ENCODE measurements at places on chromosomes 11 and 22.

- DNase-seq: no peak
Measured at GRCh38 chr11:14981507-14981906, 9.4 kb upstream of the CALCA start.

GRCh38 chr11:123800036-123800435, 6.1 kb downstream of the OR6M1 start:
- DNase-seq: no peak

DNA sequence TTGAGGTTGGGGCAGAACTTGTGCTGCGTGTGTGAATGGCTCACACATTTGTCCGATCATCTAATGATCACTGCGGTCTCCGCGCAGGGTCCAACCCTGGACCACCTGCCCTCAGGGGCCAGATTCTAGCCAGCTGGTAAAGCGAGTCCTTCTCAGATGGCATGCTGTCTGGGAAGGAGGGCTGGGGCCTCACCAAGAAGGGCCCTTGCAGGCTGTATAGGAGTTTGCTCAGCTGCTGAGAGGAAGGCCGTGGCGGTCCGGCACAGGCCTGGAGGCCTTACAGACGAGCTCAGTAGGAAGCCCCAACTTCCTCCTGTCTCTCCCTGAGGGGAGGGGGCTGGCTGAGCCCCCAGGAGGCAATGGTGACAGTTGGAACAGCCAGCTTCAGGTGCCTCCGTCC, 13.7 kb downstream of the PHLDA2 start:
- DNase-seq: no peak

DNA sequence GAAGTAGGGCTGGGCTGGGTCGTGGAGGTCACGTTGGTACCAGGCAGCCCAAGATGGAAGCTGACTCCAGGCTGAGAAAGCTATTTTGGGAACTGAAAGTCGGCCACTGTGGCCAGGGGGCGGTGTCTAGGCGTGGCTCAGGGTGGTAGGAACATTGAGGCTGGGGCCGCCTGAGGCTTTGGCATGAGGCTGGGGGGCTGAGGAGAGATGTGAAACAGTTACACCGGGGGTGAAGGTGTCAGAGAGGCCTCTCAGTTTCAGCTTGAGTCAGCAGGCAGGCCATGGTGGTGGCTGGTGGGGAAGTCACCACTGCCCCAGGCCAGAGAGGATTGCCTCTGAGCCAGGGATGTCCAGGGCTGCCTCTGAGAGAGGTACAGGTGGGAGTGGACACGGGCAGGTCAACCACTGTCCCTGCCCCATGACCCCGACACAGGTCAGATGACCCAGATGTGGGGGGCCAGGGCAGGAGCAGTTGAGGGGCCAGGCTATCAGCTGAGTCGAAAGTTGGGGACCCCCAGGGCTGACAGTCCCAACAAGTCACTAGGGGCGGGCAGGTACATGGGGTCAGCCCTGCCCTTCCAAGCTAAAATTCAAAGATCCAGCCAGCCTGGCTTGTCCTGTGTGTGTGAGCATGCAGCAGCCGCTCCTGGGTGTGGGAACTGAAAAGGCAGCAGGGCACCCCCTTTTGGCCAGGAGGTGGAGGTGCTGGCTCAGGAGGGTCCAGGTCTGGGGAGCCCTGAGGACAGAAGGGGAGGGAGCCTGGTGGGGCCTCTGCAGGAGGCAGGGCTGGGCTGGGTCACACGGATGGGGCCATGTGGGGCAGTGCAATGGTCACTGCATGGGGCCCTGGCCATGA, 7.2 kb downstream of the KCNK7 start:
- no peak for DNase-seq

DNA sequence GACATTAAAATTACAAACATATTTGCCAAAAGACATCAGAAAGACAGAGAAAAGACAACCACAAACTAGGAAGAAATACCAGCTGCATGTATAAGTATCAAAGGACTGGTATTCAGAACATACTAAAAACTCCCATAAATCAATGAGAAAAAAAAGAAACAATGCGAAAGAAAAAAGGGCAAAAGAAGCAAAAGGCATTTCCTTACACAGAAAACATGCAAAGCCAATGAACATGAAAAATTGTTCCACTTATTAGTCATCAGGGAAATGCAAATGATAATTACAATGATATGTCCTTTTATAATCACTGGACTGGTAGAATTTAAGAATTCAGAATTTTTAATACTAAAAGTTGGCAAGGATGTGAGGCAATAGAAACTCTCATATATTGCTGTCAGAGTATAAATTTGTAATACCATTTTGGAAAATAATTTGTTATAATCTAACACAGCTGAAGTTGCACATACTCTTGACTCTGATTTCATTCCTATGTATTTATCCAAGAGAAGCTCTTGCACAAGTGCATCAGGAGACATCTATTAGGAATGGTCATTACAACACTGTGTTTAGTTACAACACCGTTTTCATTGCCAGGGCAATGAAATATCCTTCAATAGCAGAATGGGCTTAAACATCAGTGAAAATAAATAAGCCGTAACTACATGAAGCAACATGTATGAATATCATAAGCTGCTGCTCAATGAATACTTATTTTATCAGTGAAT, 279.7 kb downstream of the SWAP70 start:
- DNase-seq: no peak

- DNase-seq: no peak
Measured at GRCh38 chr22:23789121-23789520, 2.4 kb downstream of the SMARCB1 start.

DNA sequence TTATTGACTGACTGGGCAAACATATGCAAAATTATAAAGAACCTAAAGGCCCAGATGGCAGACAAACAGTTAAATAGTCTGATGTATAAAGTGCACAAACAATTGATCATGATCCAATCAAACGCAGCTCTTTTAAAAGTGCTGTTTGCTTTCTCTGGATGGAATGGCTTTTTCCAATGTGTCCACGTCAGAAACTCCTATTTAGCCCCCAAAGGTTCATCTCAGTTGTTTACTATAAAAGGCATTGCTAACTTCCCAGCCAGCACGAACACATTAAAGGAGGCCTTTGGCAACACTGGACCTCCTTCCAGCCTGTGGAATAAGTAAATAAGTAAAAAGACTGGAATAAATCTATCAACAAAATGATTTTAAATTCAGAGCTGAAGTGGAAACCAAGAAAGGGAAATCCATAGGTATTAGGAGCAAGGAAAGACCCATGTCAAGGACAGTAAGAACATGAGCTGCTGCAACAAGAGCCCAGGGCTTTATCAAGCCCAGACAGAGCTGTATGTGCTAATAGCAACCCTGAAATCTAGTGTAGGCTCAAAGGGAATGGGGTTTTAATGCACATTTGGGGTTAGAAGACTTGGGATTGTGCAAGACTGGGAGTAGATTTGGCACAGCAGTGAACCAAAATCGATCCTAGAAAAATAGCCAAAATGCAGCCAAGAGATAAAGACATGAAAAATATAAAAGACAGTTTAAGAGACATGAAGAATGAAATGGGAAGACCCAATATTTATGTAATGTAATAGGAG, 105.4 kb downstream of the EFCAB6 start:
- no peak for DNase-seq

GRCh38 chr22:35930933-35931332, 97.7 kb downstream of the RBFOX2 start:
- DNase-seq: no peak

DNA sequence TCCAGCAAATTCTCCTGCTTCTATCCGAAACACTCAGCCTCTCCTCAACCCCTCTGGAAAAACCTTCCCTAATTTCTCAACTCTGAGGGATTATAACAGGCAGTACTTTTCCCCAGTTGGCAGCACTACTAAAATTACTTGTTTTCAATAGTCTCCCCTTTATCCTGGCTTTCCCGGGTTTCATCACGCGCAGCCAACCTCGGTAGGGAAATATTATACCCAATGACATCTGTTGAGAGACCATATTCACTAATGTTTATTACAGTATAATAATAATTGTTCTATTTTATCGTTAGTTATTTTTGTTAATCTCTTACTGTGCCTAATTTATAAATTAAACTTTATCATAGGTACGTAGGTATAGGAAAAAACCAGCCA, 330 bp upstream of the POLD3 start:
- no peak for DNase-seq

GRCh38 chr11:17379383-17380180, 8.9 kb downstream of the KCNJ11 start:
- DNase-seq: no peak

DNA sequence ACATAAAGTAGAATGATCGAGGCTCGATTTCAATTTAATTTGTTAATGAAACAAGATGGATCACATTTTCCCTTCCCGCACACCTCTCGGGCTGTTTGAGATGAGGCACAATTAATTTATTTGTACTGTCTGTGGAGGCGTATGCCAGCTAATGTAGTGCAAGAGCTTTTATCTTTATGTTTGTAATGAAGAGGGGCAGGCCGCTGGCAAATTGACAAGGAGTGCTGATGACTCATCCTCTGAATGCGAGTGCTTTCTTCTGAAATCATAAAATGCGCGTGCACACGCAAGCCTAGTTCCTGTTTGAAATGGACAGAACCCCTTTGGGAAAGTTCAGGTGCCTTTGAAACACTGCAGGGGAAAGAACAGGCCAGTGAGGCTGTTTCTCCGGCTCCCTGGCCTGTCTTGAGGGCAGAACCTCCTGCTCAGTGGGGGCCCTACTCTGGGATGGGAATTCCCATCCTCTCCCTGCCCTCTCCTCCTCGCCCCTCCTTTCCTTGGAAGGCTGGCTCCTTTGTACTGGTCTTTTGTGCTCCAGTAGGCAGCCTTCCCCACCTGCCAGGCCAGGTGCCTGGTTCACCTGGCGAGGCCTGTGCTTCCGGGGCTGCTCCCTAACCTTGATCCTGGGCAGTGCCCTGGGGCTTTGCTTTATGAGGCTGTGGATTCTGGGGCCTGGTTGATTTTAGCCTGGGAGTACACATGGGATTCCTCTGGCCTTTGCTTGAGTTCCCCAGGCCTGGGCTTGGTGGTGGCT, 50.3 kb downstream of the TEAD1 start:
- DNase-seq: no peak

DNA sequence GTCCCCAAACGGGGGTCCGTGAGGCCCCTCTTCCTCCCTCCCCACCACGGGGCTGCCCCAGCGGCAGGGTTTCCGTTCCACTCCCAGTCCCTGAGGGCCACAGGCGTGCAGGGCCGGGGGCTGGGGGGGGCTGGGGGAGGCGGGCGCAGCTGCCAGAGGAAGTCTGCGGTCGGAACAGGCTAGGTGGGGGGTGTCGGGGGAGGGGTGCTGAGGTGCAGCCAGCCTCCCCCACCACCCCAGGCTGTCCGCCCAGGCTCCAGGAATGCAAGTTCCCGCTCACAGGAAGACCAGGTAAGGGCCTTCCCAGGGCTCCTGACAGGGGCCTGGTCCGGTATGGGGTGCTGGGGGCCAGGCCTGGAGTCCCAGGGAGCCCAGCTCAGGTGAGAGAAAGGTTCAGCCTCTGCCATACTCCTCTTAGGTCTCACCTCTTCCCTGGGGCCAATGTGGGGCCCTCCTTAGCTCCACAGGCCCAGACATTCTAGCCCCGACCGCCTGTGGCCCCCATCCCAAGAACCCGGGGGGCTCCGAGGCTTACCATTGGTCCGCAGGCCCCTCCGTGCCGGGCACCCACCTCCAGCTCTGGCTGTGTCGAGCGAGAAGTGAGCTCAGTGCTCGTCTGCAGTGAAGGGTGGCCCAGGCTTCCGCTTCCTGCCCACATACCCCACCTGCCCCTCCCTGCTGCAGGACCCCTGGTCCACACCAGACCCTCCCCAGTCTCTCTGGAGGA, at the start of gene PTPRCAP:
PTPRCAP (minus strand) TSS at position 601 of the 727 bp plus-strand sequence; CDS start at position 538, 63 bp downstream.
- DNase-seq: no peak

DNA sequence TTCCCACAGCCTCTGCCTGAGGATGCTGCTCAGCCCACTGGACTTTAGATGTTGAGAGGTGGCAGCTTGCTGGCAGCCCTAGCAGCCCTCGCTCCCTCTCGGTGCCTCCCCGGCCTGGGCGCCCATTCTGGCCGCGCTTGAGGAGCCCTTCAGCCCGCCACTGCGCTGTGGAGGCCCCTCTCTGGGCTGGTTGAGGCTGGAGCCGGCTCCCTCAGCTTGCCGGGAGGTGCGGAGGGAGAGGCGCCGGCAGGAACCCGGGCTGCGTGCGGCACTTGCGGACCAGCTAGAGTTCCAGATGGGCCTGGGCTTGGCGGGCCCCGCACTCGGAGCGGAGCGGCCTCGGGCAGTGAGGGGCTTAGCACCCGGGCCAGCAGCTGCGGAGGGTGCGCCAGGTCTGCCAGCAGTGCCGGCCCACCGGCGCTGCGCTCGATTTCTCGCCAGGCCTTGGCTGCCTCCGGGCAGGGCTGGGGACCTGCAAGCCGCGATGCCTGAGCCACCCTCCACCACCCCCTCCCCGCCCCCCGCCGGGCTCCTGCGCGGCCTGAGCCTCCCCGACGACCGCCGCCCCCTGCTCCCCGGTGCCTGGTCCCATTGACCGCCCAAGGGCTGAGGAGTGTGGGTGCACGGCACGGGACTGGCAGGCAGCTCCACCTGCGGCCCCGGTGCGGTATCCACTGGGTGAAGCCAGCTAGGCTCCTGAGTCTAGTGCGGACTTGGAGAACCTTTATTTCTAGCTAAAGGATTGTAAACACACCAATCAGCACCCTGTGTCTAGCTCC, 446.2 kb downstream of the INSC start:
- DNase-seq: no peak

DNA sequence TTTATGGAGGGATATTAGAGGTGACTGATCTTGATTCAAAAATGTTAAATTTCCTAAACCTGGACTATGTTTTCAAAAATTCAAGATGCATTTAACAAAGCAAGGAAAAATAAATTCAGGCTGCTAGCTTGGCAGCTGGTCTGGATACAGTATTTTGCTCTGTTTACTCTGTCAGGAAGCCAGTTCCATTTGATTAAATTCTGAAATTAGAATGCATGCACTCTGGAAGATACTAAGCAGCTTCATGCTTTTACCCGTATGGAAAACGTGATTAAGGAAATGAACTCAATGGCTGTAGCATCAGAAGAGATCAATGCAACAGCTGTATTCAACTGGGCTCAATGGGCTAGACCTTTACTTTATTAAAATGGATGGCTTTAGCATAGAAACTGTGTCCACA, 14.2 kb downstream of the C11orf71 start:
- DNase-seq: no peak

- DNase-seq: no peak
Measured at GRCh38 chr11:16242806-16243205, 113.5 kb downstream of the SOX6 start.

GRCh38 chr11:18091731-18092130, 14.2 kb downstream of the SAAL1 start:
- DNase-seq: no peak

DNA sequence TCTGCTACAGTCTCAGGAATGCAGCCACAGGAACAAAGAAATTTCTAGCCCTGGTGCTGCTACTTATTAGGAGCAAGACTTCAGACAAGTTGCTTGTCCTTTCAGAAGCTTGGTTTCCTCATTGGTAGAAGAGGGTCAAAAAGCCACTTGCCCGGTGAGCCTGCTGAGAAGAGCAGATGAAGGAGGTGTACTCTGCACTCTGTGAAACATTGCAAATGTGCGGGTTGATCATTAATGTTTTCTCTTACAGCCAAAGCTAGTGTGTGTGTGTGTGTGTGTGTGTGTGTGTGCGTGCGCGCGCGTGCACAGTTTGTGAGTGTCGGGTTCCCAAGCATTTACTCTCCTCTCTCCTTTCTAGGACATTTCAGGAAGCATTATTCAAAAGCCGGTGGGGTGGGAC, 86.3 kb upstream of the NNMT start:
- DNase-seq: no peak

All from stimulated activated CD8-positive, alpha-beta memory T cell treated with anti-CD3 and anti-CD28 coated beads, Interleukin-15, amount 100 ng/mL, for 24 hours (primary cell).